Metanephros (tissue), 2 donors: ENCODE measurements at places on chromosomes 1 and 21. TPM values are rescaled to one million over a fixed set of nuclear protein-coding genes. Genes with fewer than 3 reads are reported as not detected.

TEDDM1 gene
- total RNA-seq = not detected

CCDC185 gene
- total RNA-seq = not detected

SH2D1B gene
- total RNA-seq = 0.35 TPM

SLC50A1 gene
- 33.7 TPM for total RNA-seq

CYP4A11 gene
- 22.1 TPM for total RNA-seq

HPCAL4 gene
- total RNA-seq = 1.2 TPM

BEND5 gene
- 12.0 TPM for total RNA-seq

UBL4B gene
- total RNA-seq = not detected

LAPTM5 gene
- total RNA-seq = 24.5 TPM

GBP4 gene
- 9.6 TPM for total RNA-seq

KRTAP21-2 gene
- total RNA-seq = not detected

FCRL6 gene
- total RNA-seq = not detected

KRTAP11-1 gene
- total RNA-seq = 0.41 TPM

CLCA1 gene
- not detected for total RNA-seq

TPR gene
- 105 TPM for total RNA-seq

UTS2 gene
- not detected for total RNA-seq

WDR64 gene
- not detected for total RNA-seq

RBP7 gene
- total RNA-seq = 27.9 TPM

GBP5 gene
- total RNA-seq = 0.53 TPM

OR14K1 gene
- not detected for total RNA-seq

MSH4 gene
- total RNA-seq = 0.47 TPM

SH3D21 gene
- total RNA-seq = 19.5 TPM

CLCA4 gene
- not detected for total RNA-seq

ZBTB37 gene
- total RNA-seq = 24.8 TPM

PCAT6 gene
- total RNA-seq = not detected

MEX3A gene
- 29.6 TPM for total RNA-seq

ZBED6 gene
- 28.2 TPM for total RNA-seq

CHRM3 gene
- 20.2 TPM for total RNA-seq

TGFB2 gene
- total RNA-seq = 11.7 TPM

LORICRIN gene
- total RNA-seq = not detected

ATP1A4 gene
- total RNA-seq = 0.76 TPM

RGS8 gene
- not detected for total RNA-seq

LCE1E gene
- total RNA-seq = not detected

ELF3 gene
- total RNA-seq = 106 TPM

AQP10 gene
- 0.12 TPM for total RNA-seq

HSD3B1 gene
- not detected for total RNA-seq

U2AF1 gene
- 50.9 TPM for total RNA-seq

TTLL10 gene
- total RNA-seq = 0.76 TPM

SERPINC1 gene
- total RNA-seq = not detected

PLA2G2C gene
- not detected for total RNA-seq

KCNJ9 gene
- 0.12 TPM for total RNA-seq

YBEY gene
- total RNA-seq = 18.6 TPM

YRDC gene
- 10.0 TPM for total RNA-seq

DMBX1 gene
- total RNA-seq = not detected
